NCI-H187 (cell line): ENCODE measurements at places on chromosomes 2 and 18.

DNA sequence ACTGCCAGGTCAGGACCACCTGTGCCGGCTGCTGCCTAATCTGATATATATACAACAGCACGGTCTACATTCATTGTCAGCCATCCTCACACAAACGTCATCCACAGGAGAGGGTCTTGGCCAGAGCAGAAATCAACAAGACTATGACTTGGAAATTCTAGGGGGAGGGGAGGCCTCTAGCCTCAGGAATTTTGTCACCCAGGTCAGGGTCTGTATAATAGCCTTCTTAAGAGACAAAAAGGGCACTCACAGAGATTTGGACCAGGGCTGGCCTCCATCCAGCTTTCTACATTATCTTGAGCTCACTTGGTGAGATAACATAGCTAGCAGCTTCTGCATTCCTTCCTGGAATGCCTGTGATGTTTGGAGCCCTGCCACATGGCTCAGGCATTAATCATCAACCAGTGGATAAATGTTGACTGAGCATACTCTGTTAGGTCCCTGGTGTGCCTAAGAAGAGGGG is 50.4 kb upstream of the CTIF start:
- no peak for DNase-seq

- no peak for DNase-seq
Measured at GRCh38 chr2:74646834-74647482, 1.2 kb downstream of the M1AP start.

DNA sequence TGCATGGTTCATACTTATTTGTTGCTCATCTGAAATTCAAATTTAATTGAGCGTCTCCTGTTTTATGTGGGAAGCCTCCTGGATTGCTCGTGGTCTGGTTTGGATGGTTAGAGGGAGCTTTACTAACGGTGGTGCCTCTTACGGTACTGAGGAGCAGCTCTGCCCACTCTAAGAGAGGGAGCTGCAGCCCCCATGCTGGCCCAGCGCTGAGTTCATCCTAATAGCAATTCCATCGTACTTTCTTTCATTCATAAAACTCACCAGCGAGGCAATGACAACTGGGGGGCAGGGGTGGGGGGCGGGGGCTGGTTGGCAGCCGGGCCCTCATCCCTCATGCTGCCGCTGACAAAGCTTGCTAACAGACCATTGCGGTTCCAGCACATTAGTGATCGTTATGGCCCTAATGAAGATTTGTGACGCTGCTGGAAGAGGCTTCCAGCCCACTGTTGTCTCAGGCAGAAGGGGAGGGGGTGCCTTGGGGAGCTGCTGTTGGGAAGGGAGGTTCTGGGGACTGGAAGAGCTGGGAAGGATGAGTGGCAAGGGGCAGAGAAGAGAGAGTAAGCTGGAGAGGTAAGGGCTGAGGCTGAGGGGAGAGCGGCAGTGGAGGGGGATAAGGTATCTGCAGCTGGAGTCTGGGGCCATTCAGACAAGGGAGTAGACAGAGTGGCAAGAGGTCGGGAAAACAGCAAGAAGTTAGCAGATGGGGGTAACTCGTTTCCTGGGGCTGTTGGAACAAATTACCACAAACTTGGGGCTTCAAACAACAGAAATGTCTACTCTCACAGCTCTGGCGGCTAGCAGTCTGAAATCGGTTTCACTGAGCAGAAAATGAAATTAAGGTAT is 238.1 kb downstream of the LPIN1 start:
- no peak for DNase-seq

DNA sequence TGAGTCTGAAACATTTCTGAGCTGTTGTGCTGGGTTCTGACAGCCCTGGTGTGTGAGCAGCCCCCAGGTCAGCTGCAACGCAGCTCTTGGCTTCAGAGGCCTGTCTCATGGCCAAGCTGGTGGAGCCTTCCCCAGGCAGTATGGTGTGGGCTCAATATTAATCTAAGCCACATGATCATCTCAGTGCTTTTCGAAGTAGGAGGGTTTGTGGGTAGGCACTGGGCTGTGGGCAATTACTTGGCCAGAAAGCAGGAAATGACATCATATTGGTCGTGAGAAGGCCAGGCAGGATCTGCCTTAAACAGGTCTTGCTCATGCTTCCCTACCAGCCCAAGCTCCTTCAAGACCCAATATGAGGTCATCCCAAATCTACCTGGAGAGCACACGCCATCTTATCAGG is 26.9 kb downstream of the LOXHD1 start:
- DNase-seq = no peak
